ENCODE measurements at places on chromosomes 3 and 15.

GRCh38 chr3:183281126-183281797 is 28.2 kb downstream of the B3GNT5 start:
- DNase-seq = no peak

GRCh38 chr3:3860235-3860634 is 61.0 kb downstream of the LRRN1 start:
- DNase-seq = no peak

GRCh38 chr3:132135628-132136333 is 101.0 kb upstream of the CPNE4 start:
- DNase-seq = no peak

DNA sequence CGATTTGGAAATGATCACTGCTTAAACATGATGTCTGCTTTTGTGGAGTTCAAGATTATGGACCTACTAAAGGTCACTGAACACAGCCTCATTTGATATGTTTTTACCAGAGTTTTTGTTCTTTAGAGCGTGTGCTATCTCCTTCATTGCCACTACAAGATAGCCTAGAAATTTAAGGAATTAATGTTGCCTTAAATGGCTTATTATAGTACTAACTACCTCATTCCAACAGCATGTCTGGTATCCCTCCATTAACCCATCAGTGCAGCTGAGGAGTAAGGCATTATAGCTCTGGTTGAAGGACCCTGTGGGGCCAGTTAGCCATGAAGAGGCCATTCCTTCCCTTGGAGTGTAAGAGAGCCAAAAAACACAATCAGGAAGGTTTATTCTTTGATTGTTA is 2.3 kb upstream of the FAM43A start:
- DNase-seq = no peak

DNA sequence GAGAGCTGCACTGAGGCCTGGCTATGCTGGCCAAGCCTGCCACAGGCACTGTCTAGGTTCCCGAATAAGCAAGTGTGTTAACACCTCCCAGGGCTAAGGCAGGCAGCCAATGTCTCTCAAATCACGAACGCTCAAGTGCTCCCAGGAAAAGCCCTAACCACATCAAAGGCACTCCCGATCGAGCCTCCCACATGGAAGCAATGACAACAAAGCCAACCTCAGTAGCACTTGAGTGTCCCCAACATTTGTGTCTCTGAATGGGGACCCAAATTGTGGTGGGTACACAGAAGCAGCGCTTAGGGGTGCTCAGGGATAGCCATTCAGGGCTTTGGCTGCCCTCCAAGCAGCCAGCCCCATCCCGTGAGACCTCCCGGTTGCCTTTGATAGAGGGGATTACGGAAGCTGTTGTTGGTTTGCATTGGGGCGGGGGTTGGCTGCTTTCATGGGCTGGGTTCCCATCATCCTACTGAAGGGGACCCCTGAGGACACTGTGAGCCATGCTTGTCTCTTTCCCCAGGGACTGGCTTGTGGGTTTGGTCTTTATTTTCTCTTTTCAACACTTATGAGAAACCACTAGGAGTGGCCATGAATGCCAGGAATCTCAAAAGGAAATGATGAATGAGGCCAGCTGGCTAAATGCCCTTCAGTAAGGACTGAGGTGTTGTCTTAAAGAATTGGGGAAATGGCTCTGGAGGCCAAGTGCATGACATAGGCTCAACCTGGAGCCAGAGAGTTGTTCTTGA is 234.1 kb upstream of the FEZF2 start:
- no peak for DNase-seq

GRCh38 chr3:31791090-31791430 is 190.0 kb downstream of the OSBPL10 start:
- no peak for DNase-seq

GRCh38 chr3:131605916-131606315 is 103.1 kb upstream of the MRPL3 start:
- DNase-seq = no peak

- no peak for DNase-seq
Observed at GRCh38 chr15:68239025-68239424, 9.5 kb upstream of the CLN6 start.

DNA sequence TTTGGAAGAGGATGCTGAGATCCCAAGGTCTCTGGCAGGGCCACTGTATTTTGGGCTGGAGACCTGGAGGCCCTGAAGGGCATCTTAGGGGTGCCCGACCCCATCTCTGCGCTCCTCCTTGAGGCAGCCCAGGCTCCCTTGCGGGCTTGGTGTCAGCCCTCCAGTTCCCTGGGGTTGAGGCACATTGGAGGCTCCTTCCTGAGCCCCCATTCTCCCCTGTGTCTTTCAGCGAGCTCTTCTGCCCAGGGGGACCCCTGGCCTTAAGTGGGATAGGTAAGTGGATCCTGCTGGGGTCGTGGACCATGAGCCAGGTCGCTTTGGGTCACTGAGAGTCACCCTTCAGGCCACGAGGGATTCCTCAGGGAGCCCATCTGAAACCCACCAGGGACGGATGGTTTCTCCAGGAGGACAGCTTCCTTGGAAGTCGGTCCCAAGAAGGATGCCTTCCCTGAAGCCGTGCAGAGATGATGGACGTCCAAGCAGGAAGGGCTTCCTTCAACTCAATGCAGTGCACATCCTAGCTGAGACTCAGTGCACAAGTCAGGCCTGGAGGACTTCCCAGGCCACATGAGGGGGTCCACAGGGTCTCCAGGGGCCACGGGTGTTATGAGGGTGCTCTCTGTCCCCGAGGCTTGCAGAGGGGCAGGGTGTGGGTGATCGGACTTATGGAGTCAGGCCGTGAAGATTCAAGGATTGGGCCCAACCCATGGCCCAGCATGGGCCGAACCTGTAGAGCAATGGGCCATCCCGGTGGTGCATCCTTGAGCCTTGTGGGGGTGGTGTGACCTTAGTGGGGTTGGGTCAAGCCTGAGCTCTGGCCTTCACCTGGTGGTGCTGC is 224.3 kb downstream of the SNRPN start:
- no peak for DNase-seq

DNA sequence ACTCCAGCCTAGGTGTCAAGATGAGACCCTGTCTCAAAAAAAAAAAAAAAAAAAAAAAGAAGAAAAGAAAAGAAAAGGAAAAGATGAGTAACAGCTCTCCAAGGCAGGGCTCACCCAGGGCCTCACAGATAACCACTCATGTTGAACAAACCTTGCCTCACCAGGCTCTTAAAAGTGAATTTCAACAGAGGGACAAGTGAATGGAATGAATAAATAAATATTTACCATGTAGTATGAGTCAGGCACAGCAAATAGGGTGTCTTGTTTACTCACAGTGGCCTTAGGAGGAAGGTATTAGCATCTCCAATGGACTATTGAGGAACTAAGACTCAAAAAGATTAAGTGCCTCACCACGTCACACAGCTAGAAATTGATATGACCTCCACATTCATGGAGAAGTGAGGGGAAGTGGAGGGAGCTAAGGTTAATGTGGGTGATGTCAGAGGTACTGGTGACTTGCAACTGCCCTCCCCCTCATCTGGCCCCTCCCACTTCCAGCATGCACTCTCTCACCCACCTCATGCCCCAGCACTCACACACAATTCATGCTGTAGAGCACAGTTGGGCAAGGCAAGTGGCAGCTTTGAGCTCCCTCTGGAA is 255.5 kb downstream of the UACA start:
- no peak for DNase-seq

DNA sequence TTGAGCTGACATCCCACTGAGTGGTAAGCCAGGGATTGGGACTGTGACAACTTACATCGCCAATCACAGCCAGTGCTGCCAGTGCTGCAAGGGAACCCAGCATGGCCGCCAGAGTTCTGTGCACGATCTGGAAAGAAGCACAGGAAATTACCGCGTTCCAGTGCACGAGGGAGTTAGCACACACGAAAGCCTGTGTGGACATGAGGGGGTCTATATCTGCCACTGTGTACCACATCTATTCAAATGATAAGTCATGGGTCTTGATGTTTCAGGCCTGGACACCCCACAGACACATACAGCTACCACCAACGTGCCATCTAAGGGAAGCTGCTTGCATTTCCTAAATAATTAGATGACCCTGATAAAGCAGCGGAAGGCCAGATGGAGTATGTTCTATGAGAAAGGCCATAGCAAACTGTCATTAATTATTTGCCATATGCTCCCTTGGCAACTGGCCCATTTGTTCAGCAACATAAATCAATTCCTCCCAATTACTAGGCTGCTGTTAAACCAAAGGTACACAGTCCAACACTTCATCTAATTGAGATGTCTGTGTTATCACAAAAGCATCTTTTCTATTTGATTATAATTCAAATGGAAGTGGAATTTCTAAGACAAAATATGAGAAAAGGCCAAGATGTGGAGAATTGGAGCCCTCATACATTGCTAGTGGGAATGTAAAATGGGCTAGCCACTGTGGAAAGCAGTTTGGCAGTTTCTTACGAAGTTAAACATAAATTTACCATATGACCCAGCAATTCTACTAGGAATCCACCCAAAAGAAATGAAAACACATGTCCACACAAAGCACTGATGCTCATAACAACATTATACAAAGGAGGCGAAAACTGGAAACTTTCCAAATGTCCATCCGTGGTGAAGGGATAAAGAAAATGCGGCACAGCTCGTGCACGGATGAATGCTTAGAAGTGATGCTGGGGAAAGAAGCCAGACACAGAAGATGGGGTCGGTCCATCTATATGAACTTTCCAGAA is 108.3 kb downstream of the OCA2 start:
- DNase-seq = no peak

DNA sequence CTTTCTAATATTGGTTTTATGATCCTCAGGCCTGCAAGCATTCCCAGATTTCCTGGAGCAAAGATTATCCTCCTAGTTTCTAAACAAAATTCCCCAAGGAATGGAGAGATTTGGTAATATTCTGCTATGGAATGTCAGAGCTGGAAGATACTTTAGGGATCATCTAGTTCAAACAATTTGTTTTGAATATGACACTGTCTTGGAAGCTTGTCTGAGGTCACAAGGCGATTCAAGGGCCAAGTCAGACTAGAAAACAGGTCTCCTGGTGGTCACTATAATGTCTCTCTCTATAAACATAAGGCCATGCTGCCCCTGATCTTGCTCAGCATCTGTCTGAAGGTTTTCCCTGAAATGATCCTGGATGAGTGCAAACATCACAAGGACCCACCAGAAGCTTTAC is 143.4 kb upstream of the BCL6 start:
- no peak for DNase-seq

DNA sequence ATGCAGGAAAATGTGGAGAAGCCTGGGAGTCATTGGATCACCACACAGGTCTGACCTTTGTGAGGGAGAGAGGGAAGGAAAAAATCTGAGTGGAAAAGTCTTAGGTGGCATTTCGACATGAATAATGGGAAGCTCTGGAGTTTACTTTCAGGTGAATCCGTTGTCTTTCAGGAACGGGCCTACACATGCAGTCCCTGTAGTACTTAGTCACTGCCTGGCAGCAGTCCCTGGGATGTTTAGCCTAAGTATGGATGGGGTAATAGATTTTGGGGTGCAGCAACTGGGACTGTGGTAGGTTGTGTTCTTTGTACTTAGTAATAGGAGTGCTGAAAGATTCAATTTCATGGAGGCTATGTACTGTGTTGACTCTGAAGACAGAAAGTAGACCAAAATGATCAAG is 227.5 kb upstream of the EPHA3 start:
- no peak for DNase-seq

DNA sequence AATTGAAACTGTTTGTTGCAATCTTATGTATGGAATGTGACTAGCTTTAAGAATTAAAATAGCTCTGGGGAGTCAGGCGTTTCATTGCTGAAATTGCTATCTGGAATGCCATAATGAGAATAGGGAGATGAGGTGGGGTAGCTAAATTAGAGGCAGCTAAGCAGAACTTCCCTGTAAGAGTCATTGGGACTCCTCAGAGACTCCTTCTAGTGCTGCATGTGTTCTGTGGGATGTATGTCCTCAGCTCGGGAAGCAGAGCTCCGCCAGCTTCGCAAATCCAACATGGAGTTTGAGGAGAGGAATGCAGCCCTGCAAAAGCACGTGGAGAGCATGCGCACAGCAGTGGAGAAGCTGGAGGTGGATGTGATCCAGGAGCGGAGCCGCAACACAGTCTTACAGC is 57.4 kb downstream of the HMG20A start:
- no peak for DNase-seq

DNA sequence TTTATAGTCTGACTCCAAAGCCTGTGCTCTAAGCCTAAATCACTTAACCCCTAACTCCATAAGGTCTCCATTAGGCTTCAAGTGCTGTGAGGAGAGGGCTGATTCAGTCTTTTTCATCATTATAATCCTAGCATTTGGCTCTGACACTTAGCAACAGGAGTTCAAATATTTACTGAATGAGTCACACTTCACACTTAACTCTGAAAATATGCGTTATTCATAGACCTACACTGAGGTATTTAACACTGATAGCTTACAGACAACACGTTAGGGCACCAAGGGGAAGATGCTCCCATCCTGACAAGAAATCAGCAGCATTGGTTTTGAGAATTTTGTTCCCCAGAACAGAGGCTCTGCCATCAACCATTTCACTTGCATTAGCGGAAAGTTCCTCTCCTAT is 53.5 kb downstream of the MSL2 start:
- DNase-seq = no peak

- no peak for DNase-seq
Observed at GRCh38 chr3:56269755-56270535, 198.3 kb downstream of the ERC2 start.

- DNase-seq = no peak
Observed at GRCh38 chr3:98972720-98973119, 71.2 kb upstream of the DCBLD2 start.

- DNase-seq = no peak
Observed at GRCh38 chr3:148654433-148654832, 43.3 kb upstream of the AGTR1 start.

- no peak for DNase-seq
Observed at GRCh38 chr3:42662037-42662812, 8.7 kb downstream of the ZBTB47 start.

DNA sequence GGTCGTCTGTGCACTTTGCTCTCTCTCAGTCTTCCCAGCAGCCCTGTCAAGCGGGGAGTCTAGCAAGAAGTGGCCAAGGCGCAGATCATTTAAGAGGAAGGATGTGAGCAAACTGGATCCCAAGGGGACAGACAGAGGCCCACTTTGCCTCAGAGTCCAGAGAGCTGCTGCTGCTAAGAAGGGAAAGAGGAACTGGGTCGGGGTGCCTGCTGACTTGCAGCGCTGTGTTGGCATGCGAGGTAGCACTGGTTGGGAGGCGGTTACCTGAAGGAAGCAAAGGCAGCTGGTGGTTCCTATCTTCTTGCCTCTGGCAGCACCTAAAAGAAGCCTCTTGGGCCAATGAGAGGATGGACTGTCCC is 28.1 kb downstream of the SMAD3 start:
- DNase-seq = no peak

- no peak for DNase-seq
Observed at GRCh38 chr15:68377766-68378165, 54.2 kb downstream of the ITGA11 start.

All from activated CD4-positive, alpha-beta T cell treated with anti-CD3 and anti-CD28 coated beads, Interleukin-2, amount 50 U/mL, for 4 hours (primary cell).